ENCODE measurements at places on chromosomes 4 and X. TPM values are rescaled to one million over a fixed set of nuclear protein-coding genes. Genes with fewer than 3 reads are reported as not detected.
A peak's percentile ranks its signal among the peaks of the same experiment; 100 is the strongest.

GRCh38 chrX:41688156-41688555, 617 bp upstream of the GPR34 start:
- no peak for ATAC-seq

DNA sequence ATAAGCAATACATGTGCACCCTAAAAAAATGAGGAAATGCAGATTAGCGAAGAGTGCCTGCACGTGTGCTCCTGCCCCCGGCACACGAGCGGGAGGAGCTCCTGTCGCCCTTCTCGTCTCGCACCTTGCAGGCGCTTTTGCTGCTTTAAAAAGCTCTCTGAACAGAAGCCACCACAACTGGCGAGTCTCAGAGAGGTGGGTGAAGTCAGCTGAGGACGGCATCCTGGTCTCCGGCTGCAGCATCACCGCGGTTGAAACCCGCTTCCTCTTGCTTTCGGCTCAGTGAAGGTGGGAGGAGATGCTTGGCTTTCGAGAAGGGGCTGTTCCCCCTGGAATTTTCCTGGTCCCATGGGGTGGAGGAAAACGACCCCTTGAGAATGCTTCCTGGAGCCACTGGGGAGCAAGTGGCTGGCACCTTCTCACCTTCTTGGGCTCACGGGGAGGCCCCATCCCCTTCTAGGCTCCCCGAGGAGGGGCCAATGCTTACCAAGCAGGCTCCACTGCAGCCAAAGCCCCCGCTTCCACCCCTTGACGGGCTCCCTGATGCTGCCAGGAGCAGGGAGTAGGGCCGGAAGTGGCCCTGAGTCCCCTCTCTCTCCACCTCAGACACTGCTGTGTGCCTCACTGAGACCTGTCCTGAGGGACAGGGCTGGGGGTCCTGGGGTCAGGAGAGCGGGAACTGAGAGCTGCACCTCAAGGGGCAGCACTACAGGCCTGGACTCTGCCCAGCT, 29.2 kb upstream of the MXD4 start:
- ATAC-seq, result no peak

GRCh38 chr4:173291899-173292298, 42.3 kb downstream of the HMGB2 start:
- no peak for ATAC-seq

DNA sequence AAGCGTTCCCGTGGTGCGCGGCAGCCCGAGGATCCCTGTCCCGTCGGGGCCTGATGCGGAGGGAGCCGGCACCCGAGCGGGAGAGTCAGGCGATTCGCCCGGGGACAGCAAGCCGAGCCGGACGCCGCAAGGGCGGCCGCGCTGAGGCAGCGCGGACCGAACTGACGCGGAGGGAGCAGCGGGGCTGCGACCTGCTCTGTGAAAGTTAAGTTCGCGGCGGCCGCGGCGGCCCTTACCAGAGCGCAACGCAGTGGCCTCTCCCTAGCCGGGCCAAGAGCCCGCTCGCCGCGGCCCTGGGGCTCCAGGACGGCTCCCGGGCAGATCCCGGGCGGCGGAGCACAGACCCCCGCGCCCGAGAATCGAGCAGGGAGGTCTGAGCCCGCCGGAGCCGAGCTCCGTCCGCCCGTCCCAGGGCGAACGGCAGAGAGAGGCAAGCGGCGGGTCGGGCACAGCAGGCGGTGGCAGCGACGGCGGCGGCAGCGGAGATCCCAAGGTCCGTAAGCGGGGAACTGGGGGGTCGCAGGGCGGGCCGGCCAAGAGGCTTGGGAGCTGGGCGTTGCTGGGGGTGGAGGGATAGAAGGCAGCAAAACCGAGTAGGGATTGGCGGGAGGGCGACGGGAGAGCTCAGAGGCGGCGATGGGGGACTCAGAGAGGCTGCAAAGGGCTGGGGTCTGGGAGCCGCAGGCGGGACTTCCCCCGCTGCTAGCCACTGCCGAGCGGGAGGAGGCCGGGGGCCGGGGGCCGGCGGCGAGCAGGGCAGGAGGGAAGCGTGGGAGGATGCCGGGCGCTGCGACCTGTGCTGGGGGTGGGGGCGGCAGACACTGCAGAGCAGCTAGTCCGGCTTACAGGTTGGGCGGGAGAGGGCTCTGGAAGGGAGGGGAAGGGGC, 1.0 kb downstream of the GPR50 start:
- ATAC-seq, result peak; percentile 68

DNA sequence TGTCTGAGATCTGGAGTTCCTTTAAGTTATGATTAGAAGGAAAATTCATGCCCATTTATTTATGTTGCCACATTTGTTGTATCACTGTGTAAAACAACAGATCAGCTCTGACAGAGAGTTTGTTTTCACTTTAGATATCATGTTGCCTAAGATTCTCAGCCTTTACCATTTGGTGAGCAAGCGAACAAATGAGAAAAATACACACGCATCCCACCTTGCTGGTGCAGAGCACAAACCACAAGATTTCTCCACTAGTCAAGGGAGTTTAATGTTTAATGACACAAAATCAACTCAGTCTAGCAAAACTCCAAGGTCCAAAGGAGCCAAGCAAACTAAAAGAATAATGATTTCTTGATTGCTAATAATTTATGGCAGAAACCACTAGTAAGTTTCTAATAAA, 27.7 kb downstream of the FGF5 start:
- ATAC-seq, result no peak

The CDS1 gene
- 0.90 TPM for total RNA-seq

The BEX3 gene
- 291 TPM for total RNA-seq

The WFS1 gene
- total RNA-seq, result 6.4 TPM

The IL2 gene
- not detected for total RNA-seq

Measured in motor neuron (in vitro differentiated cells).